NCI-H446 (cell line): ENCODE measurements at places on chromosomes 7 and 10.

GRCh38 chr7:117548035-117548434 is 68.2 kb downstream of the CFTR start:
- DNase-seq = no peak

DNA sequence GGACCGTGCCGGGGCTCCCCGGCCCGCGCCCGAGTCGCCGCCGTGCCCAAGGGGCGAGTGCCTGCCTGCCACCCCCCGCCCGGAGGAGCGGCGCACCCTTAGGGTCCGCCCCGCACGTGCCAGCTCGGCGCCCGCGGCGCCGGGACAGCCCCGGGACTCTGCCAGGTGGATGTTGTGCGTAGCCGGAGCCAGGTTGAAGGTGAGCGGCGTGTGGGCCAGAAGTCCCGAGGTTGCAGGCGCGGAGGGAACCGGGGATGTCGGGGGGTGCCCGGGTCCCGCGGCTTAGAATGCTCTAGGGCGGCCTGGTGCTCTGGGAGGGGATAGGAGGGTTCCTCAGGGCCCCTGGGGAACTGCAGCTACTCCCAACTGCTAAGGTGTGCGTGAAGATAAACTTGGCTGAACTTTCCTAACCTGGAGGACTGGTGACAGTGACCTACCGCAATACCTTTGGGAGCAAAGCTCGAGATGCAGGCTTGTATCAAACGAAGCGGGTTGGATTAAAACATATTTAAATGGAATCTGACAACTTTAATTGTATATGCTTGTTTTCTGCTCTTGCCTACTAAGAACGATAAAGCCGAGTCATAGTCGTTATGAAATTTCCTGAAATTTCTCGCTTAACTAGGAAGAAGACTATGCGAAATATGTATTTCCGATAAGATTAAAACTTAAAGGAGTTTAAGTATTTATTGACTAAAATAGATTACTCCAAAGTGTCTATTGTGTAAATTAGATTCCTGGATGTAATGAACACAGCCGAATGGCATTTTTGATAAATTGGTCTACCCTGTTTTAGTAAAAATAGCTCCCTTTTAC is at the start of gene CUX1:
TSS of gene CUX1 (plus strand) at position 156 of the 816 bp plus-strand sequence. CDS start at position 170, 14 bp downstream.
- no peak for DNase-seq

- no peak for DNase-seq
Observed at GRCh38 chr10:43700306-43700705, 51.6 kb upstream of the ZNF32 start.

- DNase-seq = no peak
Observed at GRCh38 chr10:91883549-91884444, 25.5 kb downstream of the FGFBP3 start.

DNA sequence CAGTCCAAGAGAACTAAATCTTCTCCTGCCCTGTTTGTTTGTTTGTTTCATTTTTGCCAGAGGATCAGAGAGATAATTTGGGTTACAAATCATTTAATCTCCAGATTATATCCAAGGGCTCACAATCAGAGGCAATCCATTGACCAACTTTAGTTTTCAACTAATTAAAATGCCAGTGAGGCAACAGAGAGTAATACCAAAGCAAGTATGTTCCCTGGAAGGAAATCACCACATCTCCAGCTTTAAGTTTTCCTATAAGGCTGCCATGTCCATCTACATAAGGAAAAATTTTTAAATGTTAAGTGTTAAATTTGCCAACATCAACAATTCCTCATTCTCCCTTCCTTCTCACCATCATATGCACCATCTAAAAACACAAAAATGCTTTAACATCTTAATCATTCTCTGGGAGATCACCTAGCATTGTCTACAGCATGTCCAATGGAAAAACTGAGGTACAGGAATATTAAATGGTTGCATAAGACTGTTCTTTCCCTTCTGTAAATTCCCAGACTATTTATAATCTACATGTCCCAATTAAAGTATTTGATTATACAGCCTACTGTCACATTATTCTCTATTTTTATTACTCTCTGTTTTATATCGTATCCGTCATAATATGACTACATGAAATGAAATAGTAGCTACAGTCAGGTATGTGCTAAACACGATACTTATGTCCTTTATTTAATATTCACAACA is 14.1 kb downstream of the USP54 start:
- DNase-seq = no peak

DNA sequence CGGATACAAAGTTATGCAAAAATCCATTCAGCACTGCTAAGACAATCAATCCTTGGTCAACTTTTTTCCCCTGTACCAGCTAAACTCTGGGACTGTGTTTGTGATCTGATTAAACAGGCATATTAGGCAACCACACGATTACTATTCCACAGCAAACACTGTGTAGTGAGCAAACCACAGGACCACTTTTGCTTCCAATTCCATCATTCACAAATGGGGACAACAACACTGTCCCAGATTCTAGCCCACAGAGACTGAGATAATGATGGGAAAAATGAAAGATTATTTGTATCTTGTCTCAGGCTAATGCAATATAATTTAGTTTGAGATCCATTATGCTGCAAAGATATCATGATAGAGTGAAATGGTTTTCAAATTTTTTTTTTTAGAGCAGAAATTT is 163.7 kb upstream of the AOAH start:
- DNase-seq = no peak

- no peak for DNase-seq
Observed at GRCh38 chr7:96596120-96596826, 113.4 kb downstream of the SEM1 start.

GRCh38 chr10:57825015-57825414 is 442.7 kb downstream of the IPMK start:
- no peak for DNase-seq

DNA sequence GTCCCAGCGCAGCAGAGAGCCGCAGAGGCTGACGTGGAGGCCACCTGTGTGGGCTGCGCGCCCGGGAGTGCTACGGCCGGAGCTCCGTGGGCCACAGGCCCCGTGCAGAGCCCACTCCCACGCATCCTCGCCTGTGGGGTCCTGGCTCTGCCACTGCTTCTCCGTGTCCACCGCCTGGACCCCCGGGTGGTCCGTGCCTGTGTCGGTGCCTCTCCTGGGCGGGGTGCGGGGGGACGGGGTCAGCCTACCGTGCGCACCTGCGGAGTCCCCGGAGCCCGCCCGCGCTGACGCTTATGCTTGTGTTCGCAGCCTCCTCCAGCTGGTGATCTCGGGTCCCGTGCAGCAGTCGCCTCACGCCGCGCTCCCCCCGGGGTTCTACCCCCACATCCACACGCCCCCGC is 7.8 kb upstream of the ZNF853 start:
- DNase-seq = no peak

DNA sequence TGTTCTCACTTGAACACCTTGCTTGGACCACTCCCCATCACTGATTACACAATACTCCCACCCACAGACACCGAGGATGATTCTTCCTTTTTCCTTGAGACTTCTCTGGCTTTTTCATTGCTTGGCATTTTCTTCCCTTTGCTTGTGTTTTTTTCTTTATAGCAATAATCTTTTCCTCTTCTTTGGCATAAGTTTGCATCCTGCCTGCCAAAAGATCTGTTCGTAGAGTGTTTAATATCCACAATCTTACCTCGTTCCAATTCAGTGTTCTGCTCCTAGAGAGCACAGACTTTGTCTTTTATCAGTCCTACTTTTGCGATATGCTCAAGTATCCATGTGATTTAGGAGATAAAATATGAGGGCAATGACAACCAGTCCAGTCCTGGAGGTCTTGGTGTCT is 303.3 kb upstream of the CDC14C start:
- DNase-seq = peak; percentile 13

GRCh38 chr7:94069162-94069739 is 65.1 kb upstream of the BET1 start:
- DNase-seq = no peak

DNA sequence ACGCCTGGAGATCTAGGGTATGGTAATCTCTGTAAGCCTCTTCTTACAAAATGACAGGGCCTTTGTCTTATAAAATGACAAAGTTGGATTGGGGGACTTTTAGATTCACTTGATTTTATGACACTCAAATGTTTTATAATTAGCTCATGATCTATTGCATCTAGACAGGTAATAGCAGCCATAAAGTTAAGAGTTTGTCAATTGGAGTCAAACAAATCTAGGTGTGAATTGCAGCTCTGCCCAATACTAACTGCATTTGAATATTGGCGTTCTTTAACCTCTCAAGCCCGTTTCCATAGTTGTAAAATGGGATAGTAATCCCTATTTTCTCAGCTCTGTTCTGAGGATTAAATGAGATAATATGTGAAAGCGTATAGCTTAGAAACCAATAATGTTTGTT is 14.1 kb upstream of the MRC1 start:
- no peak for DNase-seq

DNA sequence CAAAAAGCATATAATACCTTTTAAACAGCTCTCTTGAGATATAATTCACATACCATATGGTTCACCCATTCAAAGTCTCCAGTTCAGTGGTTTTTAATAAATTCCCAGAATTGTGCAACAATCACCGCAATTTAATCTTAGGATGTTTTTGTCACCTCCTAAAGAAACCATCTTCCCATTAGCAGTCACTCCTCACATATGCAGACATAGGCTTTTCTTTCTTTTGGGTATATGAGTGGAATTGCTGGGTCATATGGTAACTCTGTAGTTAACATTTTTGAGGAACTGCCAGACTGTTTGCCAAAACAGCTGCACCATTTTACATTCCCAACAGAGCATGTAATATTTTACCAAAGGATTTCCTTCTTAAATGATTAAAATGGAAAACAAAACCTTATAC is 57.0 kb downstream of the CC2D2B start:
- no peak for DNase-seq

DNA sequence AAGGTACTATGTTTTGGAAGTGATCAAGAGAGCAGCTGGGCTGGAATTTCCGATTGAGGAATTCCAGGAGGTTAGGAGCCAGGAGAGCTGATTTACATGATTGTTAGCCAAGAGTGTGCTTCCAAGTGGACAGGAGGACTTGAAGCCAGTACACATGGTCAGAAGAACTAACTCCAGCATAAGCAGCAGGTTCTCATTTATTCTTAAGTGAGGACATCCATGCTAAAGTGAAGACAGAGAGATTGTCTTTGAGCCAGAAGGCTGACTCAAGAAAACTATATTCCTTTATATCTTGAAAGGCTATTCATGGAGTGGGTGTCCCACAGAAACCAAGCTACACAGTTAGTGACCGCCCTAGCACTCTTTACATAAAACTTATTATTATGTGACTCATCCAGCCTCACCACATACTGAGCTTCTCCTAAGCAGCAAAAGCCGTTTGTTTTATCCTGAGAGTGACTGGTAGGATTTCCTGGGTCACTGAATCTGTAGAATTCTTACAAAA is 56.7 kb upstream of the SEMA3A start:
- peak; percentile 33 for DNase-seq

DNA sequence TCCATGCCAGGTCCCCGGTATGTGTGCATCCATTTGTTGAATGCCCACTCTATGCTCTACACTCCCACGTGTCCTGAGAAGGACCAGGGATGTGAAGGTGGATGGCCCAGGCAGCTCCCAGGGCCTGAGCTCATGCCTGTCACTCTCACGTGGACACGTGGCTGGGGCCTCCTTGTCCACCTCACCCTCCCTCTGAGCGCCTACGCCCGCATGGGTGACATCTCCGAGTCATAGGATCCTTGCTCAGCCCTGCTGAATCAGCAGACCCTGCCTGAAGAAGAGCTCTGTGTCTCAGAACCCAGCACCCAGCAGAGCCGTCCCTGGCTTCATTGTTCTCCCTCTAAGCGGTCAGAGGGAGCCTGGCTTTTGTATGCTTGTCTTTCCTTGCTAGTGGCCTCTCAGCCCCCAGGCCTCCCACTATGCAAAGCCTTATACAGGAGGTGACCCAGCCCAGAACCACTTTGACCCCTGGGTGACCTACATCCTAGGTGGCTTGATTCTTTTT is 107.9 kb upstream of the PPIF start:
- no peak for DNase-seq

GRCh38 chr7:153030976-153031375 is 271.4 kb downstream of the ACTR3B start:
- no peak for DNase-seq

DNA sequence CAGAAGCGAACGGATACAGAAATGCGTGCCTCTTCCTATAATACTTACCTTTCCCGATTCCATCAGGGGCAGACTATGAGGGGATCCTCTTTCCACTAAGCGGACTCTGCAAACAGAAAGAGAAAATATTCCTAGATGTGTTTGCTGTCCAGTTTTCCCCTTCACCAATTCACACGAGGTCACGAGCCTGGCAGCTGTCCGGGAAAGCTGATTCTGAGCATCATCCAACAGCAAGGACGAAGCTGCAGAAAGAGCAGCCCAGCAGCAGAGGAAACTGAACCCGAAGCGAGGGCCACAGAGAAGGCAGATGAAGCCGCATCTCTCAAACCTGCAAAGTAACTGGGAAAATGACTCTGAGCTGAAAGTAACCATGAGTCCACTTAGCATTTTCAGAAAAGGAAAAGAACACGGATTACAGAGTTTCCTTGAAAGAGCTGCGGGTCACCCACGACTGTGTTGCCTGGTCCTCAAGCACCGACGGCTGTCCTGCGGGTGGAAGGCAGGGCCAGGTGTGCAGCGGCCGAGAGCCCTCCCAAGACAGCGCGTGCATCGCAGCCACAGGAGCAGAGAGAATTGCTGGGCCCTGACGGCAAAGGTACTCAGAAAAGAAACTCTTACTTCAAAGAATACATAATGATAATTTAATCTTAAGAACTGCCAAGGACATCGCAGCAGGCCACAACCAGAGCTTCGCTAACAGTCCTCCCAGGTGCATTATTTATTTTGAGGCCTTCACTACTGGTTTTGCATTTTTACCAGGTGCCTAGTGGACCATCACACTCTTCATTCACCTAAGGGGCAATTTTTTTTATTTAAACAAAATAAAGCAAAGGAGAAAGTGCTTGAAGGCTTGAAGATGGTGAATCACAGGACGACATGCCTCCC is 153.3 kb downstream of the ZMYND11 start:
- no peak for DNase-seq

DNA sequence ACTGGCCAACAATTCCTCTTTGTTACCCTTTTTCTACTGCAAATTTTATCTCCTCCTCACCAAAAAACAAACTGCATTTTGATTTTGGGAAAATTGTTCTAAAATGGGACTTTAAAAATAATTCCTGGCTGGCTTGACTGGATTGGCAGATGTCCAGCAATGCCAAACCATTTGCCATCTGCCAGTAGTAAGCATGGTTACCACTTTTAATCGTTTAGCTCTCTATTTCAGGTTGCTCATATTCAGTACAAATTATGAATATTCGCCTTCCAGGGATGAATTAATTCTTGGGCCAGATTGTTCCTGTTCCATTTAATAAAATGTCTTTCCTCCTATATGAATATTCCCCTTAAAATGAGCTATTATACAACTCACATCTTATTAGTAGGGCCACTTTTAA is 35.7 kb downstream of the SMNDC1 start:
- DNase-seq = peak; percentile 51

GRCh38 chr10:5068274-5068984 is 25.8 kb upstream of the AKR1C3 start:
- no peak for DNase-seq

GRCh38 chr7:44324481-44325200 is 753 bp downstream of the CAMK2B start:
- no peak for DNase-seq
